ENCODE measurements at places on chromosomes 2 and 18.

- DNase-seq, result no peak
These were observed 130.3 kb upstream of the CXCR4 start for GRCh38 chr2:136248242-136248641.

GRCh38 chr2:203763241-203763937 is 57.0 kb downstream of the CD28 start:
- DNase-seq, result no peak

- no peak for DNase-seq
These were observed 355.5 kb downstream of the RAD51AP2 start for GRCh38 chr2:17162713-17163112.

- DNase-seq, result no peak
These were observed 122.5 kb upstream of the WDR75 start for GRCh38 chr2:189318761-189319160.

GRCh38 chr2:9188823-9189222 is 17.8 kb upstream of the ASAP2 start:
- DNase-seq, result no peak

DNA sequence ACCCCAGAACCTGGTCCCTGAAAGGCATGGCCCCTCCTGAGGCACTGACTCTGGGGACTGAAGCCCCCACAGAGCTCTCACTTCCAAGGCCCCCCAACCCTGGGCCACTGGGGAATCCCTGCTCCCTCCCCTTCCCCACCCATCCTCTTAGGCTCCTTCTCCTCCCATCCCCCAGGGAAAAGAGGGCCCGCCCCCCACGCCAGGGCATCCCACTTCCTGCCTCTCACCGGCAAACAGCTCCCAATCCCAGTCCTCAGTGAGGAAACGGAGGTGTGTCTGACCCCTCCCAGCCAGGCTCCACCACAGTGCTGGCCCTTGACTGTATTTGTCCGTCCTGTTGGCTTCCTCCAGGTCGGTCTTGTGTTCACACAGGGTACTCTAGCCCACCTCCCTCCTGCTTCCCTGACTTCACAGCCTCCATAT is 35.0 kb upstream of the PTMA start:
- DNase-seq, result no peak

GRCh38 chr2:191739194-191739593 is 61.3 kb downstream of the NABP1 start:
- DNase-seq, result no peak

GRCh38 chr18:14979875-14980274 is 231.9 kb downstream of the ANKRD30B start:
- no peak for DNase-seq

DNA sequence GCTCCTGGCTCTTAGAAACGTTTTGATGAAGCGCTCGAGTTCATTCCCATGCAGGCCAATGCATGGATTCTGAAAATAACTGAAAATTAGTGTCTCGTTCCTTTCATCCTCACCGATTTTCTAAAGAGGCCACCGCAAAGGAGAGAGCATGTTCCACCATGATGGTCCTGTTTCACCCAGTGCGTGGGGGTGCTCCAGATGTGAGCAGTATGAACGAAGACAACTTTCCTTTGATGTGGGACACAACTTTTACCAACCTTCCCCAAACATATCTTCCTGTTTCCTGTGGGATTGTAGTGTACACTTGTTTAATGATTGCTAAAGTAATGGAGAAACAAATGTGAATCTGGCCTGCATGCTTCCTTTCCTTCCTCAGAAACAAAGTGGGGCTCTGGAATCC is 114.5 kb downstream of the PRPF40A start:
- no peak for DNase-seq

DNA sequence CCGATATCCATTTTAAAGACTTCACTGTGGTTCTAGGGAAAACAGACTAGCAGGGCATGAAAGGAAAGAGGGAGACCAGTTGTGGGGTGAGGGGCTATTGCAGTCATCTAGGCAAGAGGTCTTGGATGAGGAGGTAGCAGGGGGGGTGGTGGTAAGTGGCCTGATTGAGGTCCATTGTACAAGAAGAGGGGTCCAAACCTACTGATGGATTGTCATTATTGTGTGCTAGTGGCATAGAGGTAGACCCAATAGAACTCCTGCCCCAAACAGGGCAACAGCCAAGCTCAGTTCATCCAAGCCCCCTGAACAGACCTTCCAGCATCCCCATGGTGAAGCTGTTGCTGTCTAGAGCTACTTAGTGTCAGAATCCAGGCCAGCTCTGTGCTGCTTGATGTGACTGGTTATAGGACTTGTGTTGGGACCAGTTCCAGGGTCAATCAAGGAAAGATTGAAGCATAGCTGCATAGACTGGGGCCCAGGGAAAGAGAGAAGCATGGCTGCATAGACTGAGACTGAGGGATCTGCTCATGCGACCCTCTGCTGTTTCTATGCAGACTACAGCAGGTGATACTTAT is 7.0 kb downstream of the ASAP2 start:
- DNase-seq, result no peak

DNA sequence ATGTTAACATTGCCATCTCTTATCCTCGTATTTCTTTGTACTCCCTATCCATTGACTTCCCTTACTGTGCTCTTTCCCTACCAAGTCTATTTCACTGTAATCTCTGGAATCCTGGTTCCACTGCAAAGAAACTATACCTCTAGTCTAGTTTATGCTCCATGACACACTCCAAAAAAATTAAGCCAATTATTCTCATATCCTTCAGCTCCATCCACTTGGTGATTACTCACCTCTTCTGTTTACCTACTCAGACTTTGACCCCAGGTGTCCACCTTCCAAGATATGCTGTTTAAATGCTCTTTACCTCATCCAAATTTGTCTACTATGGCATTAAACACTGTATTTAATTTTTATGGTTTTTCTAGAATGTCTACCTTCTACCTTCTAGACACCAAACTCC is 137.9 kb downstream of the ATAD2B start:
- no peak for DNase-seq

DNA sequence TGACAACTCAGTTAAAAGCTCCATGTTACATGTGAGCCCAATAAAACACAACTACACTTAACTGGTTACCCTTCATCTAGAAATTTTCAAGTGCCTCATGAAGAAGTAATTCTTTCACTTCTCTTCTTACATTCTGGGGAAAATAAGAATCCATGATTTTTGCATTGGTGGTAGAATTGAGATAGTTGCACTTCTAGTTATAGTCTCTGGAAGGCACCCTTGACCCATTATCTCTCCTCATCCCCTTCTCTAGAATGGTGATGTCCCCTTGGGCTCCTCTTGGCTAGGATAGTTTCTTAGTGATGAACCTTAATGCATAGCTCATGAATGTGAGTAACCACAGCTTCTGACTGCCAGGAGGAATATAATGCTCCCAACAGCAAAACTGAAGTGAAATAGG is 3.6 kb downstream of the LGALSL start:
- no peak for DNase-seq

DNA sequence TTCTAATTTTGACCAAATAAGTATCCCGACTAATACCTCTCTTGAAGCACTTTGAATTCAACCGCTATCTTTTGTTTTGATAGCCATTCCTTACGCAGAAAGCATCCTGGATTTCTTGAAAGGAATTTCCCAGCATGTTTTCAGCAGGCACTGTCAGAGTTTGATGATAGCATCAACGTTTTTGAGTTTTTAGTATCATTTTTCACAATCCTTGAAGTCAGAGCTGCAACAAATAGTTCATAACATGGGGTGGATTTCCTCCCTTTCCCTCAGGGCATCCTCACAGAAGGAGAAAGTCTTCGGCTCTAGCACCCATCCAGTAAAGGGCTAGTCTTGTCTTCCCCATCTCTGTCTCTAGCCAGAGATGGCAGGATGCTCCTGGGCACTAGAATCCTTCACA is 46.2 kb downstream of the ANKRD44 start:
- no peak for DNase-seq

DNA sequence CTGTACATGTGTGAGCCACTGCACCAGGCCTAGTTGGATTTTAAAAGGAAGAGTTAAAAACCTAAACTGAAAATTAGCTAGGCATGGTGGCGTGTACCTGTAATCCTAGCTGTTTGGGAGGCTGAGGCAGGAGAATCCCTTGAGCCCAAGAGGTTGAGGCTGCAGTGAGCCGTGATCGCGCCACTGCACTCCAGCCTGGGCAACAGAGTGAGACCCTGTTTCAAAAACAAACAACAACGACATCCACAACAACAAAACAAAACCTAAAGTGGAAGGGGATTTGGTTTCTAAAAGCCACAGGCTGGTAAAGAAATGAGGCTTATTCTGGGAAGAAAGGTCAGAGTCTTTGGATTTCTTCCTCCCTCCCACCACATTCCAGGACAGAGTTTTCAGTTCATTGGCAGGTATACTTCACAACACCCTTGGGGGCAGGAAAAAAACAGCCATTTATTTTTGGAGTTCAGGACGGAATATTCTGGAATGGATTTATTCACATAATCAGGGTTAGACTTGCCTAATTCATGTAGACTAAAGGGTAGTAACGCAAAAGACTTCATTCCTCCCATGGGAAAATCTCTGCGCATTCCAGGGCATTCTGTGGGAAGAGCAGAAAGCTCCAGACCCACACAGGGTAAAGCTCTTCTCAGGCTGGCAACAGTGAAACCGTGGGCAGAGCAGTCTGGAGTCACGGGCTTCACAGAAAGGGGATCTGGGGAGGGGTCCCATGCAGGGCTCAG is 34.9 kb downstream of the TEX44 start:
- no peak for DNase-seq

- DNase-seq, result no peak
These were observed 2.1 kb upstream of the SMAD2 start for GRCh38 chr18:47932603-47933002.

DNA sequence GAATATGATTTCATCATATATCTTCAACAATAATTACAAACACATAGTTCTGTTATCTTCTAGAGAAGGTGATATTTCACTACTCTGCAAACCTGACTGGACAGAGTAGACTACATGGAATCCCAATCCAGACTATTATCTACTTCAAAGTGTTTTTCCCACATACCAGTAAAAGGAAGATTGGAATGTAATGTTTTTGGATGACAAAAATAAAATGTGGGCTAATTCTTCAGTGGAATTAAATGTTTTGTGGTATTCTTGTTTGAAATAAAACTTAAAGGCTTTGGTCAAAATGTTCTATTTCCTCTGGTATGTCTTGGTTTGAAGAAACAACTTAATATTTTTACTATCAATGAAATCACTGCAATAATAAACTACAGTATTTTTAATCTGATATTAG is 22.1 kb downstream of the COL5A2 start:
- DNase-seq, result no peak

- no peak for DNase-seq
These were observed 46.3 kb downstream of the FAM178B start for GRCh38 chr2:96940001-96940615.

DNA sequence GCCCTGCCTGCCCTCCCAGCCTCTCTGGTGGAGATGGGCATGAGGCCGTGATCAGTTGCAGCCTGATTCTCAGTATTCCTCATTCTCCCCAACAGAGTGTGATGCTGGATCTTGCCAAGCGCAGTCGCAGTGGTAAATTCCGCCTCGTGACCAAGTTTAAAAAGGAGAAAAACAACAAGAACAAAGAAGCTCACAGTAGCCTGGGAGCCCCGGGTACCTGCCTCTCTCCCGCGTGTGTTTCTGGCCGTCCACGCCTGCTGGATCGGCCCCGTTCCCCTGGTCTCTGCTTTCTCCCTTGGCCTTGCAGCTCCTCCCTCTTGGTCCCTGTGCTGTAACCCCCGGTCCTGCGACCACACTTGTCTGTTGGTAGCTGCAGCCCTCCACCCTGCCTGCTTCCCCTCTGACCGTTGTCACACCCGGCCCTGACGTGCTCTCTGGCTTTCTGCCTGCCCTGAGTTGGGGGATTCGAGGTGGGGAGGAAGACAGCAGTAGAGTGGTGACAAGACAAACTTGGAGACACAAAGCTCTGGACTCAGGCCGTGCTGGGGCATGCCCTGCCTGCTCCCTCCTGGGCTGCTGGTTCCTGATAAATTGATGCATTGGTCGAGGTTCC is 99.5 kb downstream of the USP40 start:
- DNase-seq, result peak; percentile 8

DNA sequence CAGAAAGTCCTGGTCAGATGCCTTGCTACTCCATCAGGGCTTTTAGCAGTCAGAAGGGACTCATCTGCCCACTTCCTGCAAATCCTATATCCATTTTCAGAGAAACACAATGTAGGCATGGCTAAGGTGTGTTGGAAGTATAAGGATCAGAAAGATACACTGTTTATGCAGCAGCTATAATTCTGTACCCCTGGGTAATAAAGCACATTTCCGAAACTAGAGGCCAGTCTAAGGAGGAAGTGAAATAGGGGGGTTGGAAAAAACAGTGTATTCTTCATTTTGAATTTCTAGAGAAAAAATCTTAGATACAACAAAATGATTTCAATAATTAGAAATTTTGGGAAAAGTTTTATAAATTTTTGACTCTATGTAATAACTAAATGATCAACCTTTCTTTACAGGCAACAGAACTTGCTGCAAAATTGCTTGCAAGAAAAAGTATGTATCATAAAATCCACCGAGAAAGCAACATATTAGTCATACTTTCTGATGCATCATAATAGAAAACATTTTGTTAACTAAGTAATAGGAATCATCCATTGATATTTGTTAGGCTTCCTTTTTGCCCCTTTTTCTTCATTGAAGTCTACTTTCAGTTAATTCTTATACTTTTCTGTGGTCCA is 47.4 kb downstream of the FSIP2 start:
- no peak for DNase-seq

DNA sequence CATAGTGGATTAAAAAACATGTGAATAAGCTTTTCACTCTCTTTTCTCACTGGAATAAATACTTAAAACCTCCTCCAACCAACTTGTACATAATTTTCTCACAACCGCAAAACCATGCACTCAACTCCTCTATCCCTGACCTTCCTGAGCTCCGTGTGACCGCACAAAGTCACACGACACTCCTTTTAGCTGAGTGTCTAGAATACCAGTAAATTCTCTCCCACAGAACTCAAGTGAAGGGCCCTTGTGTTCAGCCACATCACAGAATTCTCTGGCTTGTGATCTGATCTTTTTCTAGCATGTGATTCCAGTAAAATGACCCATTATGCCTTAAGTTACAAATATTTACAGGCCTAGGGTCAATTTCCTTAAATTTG is 91.2 kb upstream of the ARL4C start:
- no peak for DNase-seq

DNA sequence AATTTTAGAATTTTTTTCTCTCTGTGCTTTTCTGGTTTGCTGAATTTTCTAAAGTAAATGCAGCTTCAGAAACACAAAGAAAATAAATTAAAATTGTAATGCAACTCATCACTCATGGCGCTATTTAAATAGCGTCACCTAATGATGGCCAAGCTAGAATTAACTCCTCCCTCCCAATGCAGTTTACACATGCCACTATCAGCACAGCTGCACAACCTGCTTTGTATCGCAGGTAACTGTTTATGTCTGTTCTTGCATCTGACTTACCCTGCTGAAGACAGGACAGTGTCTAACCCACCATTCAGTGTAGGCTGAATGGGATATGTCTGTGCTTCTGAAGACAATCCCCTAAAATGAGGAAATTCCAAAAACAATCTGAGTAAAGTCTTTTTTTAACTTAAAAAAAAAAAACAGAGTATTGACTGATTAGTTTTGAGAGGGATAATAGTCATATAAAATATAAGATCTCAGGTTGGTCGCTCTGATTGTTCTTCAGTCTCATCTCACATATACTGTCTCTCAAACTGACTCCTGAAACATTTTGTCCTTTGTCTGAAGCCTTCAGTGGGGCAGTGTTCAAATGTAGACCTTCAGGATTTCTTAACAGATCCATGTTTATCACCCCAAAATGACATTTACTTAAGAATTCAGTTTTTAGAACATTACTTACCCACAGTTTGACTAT is 271.4 kb downstream of the ZEB2 start:
- no peak for DNase-seq
